ENCODE measurements at places on chromosomes 11 and 22. TPM values are rescaled to one million over a fixed set of nuclear protein-coding genes. Genes with fewer than 3 reads are reported as not detected.

- peak; percentile 59 for DNase-seq
Measured at GRCh38 chr11:72239849-72240460, 4.0 kb downstream of the PHOX2A start.

GRCh38 chr11:1597331-1597993, 632 bp downstream of the KRTAP5-2 start:
- no peak for DNase-seq

GRCh38 chr11:12810568-12810894, 136.3 kb downstream of the TEAD1 start:
- no peak for DNase-seq

DNA sequence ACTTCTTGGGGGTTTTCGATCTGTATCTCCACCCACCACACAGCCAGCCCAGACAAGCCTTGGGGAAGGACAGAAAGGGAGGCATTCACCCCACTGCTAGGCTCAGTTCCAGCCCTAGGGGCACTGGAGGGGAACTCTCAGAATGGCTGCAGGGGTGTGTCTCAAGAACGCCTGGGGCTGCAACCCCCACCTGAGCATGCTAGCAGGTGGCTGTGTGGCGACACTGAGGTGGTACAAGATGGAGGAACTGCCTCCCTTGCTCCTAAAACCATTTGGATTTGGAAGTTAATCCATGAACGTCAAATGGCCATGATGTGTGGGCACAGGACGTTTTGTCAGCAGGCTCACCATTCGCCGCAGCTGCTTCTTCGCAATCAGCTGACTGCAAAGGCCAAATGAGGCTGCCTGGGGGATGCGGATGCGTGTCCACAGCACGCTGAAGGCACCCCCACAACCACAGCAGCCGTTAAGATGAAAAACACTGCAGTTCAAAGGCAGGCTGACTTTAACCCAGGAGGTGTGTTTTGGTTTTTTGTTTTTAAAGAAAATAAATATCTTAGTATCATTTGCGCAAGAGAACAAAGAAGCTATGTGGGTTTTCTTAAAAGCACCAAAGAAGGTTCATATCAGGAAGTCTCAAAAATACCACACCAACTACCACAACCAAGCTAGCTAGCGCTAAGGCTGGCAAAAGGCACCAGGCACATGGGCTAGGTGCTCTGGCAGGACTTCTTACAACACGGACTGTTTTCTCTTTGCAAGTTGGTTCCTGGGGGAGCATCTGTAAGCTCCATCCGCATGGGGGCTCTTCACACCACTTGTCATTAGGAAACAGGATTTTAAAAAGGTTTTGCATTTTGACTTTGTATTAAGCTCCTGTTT, 22.2 kb upstream of the NAP1L4 start:
- DNase-seq, result no peak

DNA sequence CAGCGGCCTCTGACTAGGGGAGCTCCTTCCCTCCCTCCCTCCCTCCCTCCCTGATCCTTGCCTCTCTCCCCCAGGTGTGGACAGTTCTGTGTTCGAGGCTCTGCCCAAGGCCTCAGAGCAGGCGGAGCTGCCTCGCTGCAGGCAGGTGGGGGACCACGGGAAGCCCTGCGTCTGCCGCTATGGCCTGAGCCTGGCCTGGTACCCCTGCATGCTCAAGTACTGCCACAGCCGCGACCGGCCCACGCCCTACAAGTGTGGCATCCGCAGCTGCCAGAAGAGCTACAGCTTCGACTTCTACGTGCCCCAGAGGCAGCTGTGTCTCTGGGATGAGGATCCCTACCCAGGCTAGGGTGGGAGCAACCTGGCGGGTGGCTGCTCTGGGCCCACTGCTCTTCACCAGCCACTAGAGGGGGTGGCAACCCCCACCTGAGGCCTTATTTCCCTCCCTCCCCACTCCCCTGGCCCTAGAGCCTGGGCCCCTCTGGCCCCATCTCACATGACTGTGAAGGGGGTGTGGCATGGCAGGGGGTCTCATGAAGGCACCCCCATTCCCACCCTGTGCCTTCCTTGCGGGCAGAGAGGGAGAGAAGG, 11.1 kb upstream of the POU2F3 start:
- no peak for DNase-seq

DNA sequence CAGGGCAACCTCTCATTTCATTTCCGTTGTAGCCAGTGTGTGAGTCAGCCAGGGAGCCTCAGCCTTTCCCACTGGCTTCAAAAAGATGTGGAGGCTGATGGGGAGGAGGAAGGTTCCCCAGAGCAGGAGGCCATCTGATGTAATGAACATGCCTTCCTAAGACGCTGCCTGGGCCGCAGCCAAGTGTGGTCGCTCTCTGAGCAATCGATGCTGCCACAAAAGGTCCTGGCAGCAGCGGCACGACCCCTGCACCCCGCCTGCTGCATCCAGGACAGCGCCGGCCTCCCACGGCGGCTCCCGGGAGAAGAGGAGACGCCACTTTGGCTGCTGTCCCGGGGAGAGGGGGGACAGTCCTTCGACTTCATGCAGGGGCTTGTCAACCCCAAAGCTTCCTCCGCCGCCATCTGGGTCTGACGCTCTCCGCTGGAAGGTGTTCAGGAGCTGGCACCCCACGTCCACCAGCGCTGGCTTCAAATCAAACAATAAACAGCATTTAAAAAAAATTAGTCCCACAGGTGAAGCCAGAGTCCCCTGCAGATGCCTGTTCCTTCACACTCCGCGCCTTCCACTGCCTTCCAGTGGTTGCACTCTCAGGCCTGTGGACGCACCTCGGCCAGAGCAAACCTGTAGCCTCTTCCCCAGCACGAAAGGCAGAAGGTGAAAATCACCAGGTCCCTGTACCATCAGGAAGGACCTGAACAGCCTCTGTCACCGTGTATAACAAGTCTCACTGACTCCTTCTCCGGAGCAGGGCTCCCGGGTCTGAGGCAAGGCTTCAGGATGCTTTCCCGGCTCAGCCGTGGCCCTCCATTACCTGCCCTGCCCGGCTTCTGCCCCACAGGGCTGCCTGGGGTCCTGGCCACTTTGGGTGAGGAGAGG, 930.7 kb downstream of the BRD1 start:
- no peak for DNase-seq

DNA sequence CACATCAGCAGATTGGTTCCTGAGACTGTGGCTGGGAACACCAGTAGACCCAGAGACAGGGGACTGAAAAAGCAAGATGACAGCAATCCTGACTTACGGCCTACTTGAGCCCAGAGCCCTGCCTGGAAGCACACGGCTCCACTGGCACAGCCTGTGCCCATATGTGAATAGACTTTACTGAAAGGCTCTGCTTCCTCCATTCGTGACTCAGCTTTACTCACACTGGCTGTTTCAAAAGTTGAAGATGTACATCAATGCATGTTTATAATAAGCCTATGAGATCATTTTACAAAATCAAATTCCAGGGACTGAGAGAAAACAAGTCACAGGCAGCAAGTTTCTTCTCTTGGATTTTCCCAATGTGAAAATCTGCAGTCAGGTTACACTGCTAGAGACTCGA, 134.6 kb upstream of the TEAD1 start:
- DNase-seq, result no peak

DNA sequence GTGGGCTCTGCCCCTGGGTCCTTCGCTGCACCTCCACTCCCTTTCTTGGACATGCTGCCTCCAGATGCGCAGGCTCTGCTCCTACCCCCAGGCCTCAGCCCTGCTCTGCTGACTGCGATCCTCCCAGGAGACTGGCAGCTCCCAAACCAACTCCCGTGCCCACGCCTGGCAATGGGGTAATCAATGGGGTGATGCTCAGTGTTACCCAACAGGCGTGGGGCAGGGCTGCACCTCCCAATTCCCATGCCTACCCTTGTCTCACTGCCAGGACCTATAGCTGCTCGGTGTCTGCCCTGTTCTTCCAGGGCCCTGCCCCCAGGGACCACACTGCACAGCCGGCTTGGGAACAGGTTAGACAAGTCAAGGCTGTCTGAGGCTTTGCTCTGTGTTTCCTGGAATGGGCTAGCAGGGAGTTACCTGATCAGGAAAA, at the start of gene ALDH3B2:
Gene ALDH3B2, minus strand, starts transcription at position 182 of the 430 bp plus-strand sequence. CDS start 7,688 bp downstream, outside the sequence.
- DNase-seq, result no peak

DNA sequence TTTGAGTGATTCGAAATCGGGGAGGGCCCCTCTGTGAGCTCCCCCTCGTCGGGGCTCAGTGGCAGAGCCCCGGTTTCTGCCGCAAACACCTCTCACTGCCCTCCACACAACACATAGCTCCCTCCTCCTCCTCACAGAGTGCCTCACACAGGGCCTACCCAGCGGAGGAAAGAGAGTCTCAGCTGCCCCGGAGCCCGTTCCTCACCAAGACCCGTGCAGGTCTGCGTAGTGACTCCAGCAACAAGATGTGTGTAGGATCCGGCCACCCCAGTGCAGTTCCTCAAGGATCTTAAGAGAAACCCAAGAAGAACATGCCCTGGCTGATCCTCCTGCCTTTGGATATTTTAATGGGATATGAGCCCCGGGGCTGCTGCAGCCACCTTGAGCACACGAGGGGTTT, 238.4 kb downstream of the BRD1 start:
- DNase-seq, result no peak

- peak; percentile 83 for DNase-seq
Measured at GRCh38 chr11:110130642-110131238, 37.5 kb downstream of the ZC3H12C start.

- DNase-seq, result no peak
Measured at GRCh38 chr22:44995105-44995514, 14.7 kb downstream of the PHF21B start.

DNA sequence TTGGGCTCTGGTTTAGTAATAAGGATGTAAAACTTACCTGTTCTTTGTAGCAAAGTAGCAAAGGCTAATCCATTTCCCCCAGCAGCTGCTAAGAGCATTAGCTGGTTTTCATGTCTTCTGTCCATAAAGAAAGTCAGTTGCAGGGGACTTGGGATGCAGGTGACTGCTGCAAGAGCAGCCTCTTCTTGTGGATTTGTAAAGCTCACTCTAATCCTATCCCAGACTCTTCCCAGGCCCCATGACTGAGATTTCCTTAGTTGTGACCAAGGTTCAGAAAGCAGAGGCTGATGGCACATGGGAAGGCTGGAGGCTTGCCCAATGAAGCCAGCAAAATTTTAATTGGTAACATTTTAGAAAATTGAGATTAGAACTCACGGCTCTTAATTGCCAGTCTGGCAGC, 94.4 kb upstream of the HORMAD2 start:
- no peak for DNase-seq

GRCh38 chr11:13278609-13279486, 1.3 kb downstream of the BMAL1 start:
- peak; percentile 52 for DNase-seq

DNA sequence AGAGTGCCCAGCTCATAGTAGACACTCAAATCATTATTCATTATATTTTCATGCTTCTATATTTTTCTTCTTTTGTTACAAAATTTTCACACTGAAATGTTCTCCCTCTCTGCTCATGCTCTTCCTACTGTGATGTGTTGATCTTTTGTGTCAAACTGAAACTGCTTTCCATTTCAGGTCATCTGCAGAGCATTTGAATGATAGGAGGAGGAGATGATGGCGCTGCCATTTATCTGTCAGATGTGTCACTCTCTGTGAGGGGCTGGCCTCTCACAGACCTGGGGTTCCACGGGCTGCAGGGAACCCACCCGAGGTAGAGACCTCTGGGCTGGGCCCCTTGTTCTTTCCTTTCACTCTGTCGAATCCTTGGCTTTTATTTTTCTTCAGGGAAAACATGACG, 41.1 kb downstream of the OR10A6 start:
- no peak for DNase-seq

- DNase-seq, result no peak
Measured at GRCh38 chr22:21714786-21715185, 20.8 kb downstream of the YPEL1 start.

DNA sequence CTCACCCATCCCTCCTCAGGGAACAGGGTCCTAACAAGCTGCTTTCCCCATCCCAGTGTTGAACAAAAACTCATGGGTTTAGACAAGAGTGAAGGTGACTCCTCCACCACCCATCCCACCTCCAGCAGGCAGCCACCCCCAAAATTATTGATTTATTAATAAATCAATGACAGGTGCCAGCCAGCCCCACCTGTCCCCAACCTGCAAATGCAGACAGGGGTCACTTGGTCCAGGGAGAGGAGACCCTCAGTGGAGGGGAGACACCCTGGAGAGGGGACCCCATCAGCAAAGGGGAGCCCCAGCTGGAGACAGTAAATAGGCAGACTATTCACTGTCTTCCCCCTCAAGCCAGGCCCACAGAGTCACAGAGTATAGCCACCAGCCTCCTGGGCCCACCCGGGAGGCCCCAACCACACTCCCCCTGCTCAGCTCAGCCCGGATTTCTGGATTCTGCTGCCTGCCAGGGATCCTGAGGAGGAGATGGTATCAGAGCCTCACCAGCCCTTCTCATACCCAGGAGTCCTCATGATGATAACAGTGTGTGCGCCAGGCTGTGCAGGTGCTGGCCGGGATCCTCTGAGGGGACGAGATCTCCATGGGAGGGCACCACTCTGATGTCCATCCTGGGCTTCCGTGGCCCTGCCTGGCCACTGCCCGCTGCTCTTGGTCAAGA, 8.8 kb upstream of the CD81 start:
- DNase-seq, result no peak

- DNase-seq, result no peak
Measured at GRCh38 chr11:9438611-9439010, 22.2 kb upstream of the ZNF143 start.

DNA sequence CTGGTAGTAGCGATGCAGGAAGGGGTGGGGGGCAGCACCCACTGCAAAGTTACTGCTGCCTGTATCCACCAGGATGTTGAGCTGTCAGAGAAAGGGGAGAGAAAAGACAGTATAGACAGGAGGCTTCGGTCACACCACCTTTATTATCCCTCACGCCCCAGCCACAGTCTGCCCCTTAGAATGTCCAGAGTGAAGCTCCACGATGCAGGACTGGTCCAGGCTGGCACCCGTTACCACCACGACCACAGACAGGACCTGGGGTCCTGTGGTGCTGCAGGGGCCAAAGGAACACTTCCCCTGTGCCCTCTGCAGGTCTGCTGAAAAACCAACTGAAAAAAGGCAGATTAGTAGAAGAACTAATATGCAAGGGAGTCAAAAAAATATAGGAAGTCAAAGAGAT, 5.7 kb downstream of the BACE1-AS start:
- DNase-seq, result no peak

- DNase-seq, result no peak
Measured at GRCh38 chr22:48807155-48807554, 1020.5 kb downstream of the BRD1 start.

- peak; percentile 77 for DNase-seq
Measured at GRCh38 chr11:126607374-126607773, 251.9 kb downstream of the ST3GAL4 start.

Gene ALX4
- total RNA-seq, result not detected

Gene NXPE1
- not detected for total RNA-seq

Gene OR52E1
- total RNA-seq, result not detected

Gene C1QTNF5
- total RNA-seq, result 0.32 TPM

Gene SCGB1D2
- total RNA-seq, result not detected

Gene MIOX
- total RNA-seq, result 4.0 TPM

Gene NEU3
- total RNA-seq, result 6.6 TPM

Gene B4GALNT4
- 418 TPM for total RNA-seq

Gene TOLLIP
- 67.5 TPM for total RNA-seq

Gene DBX1
- total RNA-seq, result 0.29 TPM

Gene WNT11
- total RNA-seq, result 0.37 TPM

Gene UFD1
- 48.0 TPM for total RNA-seq

Gene HRAS
- total RNA-seq, result 140 TPM

Gene SEPTIN5
- 96.0 TPM for total RNA-seq

Measured in glutamatergic neuron (in vitro differentiated cells).